SW 1271 (cell line): ENCODE measurements at places on chromosomes 2 and 18.

DNA sequence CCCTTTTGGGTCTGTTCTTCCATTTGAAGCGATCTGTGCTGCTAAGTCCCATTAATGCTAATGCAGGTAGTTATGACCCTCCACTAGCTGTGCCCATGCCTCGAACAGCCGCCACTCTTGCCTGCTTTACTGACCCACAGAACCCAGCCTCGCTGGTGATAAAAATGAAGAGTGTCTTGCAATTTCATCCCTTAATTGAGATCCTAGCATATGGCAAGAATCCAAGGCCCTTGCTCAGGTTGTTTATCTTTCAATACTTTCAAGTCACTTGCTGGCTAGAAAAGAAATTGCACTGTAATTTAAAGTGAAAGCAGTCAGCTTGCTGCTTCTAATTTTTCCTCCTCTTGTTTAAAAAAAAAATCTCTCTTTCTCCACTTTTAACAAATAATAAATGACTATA is 73.6 kb downstream of the ZNF521 start:
- no peak for DNase-seq

DNA sequence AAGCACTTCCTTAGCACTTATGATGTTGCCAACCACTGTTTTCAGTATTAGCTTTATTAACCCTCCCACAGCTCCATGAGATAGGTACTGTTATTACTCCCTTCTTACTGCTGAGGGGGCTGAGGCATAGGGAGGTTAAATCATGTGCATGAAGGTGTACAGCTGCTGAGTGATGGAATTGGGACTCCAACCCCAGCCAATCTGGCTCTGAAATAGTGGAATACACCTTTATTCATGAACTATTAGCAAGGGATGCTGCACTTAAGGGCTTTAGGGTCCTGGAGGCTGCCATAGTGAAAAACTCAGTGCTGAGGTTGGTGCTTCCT is 19.2 kb downstream of the SMARCAL1 start:
- DNase-seq, result no peak

GRCh38 chr18:56402872-56403516 is 235.4 kb downstream of the TXNL1 start:
- DNase-seq, result no peak

GRCh38 chr2:27651056-27651455 is 12.4 kb downstream of the SUPT7L start:
- DNase-seq, result no peak

DNA sequence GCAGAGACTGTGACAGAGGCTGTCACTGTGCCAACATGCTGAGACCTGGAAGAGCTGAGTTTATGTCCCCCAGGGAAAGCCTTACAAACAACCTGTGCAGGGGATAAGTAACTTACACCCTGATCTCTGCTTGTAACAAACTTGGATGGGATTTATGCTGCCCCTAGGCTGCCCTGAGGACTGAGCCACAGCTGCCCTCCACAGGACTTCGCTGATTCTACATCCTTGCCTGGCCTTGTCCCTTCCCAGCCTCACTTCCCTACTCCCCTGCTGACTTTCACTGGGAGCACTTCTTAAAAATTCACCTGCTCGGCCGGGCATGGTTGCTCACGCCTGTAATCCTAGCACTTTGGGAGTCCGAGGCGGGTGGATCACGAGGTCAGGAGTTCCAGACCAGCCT is 45.9 kb upstream of the ASAP2 start:
- DNase-seq, result no peak

GRCh38 chr2:1282552-1282951 is 130.7 kb upstream of the TPO start:
- DNase-seq, result no peak

DNA sequence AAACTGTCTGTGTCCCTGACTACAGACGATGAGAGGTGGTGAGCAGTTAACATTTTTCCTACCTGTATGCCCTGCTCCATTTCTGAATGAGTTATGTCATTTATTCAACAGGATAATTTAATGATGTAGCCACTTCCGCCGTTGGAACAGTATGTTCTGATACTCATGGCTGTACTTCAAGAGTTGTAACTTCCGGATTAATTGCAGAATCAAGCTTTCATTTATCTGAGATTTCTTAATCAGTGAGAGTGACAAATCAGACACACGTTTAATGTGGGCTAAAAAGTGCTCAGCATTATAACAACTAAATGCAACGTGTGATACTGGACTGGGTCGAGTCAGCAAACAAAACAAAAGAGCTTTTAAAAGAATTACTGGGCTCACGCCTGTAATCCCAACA is 107.7 kb downstream of the KCTD1 start:
- no peak for DNase-seq

DNA sequence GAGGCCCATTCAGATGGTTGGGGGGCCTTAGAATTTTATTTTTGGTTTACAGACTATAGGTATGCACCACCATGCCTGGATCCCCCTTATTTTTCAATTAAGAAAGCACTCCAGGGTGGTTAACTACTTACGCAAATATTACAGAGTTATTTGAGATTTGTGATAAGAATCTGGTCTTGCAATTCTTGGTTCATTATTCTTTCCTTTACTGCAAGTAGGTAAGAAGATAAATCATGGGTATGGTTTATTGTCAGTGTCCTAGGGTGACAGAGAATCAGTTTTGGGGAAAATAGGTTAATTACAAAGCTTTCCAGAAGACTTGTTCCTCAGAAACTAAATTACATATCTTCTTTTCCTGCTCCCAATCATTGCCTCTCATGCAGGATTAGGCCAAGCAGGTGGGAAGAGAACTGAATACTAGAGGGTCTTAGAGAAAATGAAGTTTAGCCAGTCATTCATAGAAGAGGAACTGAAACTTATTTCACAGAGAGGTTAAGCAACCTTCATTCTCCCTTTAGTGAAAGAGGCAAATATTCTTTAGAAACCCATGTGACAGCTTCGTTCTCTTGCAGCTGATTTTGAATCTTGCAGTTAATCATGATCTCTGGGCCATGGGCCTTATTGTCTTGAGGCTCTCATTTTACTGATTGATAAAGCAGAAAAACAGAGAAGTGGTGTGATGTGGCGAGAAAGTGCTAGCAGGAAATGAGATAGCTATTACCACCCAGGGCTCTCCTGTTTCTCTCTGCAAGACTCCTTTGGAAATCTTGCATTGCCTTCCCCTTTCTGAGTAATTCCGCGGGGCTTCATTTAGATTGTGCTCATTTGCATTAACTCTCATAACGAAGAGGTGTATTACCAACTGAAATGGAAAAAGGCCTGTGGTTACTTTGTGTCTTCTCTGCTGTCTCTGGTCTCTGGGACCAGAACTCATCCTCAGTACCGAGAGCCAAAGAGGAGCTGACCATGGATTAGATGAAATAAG is 44.8 kb upstream of the ARHGAP25 start:
- no peak for DNase-seq

DNA sequence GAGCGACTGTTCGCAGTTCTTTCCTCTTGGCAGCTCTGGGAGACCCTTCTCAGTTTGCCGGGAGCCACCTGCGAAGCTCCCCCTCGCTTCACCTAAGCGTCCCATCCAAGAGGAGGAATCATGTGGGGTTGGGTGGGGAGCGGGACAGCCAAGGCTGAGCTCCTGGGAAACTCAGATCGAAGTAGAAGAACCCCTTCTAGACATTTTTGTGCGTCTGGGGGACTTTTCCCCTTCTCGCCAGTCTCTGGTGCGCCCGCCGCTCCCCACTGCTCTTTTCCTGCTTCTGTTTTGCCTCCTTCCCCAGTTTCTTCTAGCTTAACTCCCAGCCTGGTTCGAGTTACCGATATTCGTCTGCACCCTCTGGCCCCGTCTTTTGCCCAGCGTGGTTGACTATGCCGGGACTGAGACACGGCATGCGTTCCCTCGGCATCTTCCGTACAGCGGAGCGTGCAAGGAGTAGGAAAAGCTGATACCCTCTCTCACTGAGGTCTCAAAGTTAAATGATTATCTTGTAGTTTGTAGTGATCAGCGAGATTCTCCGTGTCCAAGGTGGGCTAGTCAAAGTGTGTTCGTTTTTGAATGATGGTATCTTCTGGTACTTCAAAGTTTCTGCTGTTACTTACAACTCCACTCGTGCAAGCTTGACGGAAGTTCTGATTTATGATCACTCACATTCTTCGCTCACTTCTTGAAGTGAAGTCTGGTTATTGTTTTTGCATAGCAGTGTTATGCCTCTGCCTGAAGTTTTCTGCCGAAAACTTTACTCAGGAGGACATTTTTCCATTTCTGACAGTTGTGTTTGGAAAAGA is 664 bp downstream of the CAMKMT start:
- DNase-seq, result peak; percentile 70

DNA sequence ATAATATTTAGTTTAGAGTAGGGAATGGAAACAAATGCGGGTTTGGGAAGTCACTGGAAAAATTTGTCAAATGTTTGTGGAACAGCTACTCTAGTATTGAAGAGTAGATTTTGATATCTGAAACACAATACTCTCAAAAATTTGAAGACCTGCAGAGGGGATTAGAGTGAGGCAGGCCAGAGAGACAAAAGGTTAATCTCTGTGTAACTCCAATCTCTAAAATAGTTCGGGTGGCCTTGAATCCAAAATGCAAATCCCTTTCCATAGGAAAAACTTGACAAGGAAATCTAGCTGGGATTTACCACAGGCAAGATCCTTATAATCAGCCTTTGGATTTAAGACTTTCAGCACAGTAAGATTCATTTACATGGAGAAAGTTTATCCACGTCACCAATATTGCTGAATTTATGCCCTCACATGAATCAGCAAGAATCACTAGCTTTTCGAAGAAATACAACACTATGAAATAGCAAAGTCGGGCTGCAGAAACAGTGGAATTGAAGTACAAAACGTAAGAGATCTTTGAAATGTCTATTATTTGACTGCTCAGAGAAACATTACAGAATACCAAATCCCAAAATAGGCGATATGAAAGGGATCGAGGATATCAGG is 423.7 kb upstream of the ZNF804A start:
- no peak for DNase-seq

GRCh38 chr18:38243291-38243690 is 677.7 kb upstream of the CELF4 start:
- DNase-seq, result no peak

DNA sequence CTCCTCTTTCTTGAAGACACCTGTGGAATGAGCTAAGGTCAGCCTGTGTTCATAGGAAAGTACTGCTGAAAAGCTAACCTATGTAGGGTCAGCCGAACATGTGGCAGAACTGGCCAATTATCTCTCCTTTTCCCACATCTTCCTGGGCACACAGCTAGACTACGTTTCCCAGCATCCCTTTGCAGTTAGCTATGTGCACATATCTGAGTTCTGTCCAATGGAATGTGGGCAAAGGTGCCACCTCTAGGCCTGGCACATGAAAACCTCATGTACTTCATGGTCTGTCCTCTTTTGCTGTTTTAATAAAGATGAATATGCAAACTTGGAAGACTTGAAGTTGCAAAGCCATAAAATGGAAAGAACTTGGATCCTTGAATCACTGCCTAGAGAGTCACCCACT is 352.6 kb downstream of the TNS1 start:
- no peak for DNase-seq

- no peak for DNase-seq
Observed at GRCh38 chr2:5988120-5988519, 295.9 kb downstream of the SOX11 start.

GRCh38 chr2:222943820-222944219 is 83.0 kb downstream of the ACSL3 start:
- no peak for DNase-seq

DNA sequence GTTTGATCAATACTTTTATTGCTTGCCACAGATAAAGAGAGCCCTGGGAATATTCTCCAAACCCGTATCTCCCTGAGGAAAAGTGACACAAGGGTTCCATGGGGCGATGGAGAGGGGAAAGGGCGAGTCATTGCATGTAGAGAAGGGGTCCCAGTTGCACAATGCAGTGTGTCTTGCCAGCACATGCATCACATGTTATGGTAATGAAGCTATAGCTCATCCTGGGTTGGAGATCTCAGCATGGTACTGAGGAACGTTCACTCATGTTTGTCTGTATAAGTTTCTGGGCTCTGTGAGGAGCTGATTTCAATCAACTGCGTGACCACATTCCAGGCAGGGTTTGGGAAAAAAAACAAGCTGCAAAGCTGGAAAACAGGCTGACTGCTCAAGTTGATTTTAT is 220.7 kb upstream of the MC4R start:
- DNase-seq, result no peak

DNA sequence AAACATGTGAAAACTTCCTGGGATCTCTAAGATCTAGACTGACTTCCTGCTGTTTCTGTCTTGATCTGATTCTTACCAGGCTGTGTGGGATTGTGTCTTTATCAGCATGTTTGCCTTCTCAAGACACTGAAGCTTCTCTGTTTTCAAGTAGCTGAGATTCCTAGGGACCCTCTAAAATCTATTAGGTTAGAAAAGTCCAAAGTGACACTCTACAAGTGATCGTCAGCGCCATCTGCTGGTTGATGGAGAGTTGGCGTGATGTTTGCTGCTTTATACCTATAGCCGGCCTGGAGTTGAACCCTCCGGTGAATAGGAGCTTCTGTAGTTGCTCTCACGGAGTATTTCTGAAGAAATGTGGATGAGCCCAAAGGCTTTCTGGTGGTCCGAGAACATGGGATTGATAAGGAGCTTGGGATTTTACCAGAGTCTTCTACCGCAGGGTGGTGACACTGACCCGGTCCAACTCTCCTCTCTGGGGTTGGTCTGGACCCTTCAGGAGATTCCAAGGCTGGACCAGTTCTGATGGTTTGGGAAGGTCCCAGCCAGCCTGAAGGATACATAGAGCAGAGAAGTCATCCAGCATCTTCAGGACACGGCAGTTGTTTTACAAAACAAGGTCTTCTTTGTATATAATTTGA is 96.0 kb upstream of the TTC39C start:
- DNase-seq, result peak; percentile 48

- no peak for DNase-seq
Observed at GRCh38 chr2:144835634-144836350, 315.9 kb upstream of the ZEB2 start.

DNA sequence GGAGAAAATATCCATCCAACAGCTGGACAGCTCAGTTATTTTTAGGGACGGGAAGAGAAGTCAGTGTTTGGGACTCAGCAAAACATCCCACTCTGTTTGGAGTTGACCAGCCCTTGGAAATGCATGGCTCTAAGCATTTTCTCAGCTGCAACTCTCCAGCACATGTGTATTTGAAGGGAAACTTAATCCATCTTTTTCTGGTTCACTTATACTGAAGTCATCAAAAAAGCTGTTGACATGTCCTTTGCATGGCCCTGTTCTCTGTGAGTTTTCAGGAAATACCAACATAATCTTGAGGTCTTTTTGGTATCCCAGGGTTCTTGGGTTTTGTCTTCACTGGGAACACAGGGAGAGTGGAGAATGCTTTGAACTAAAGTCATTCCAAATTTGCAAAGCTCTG is 91.9 kb upstream of the CELF4 start:
- DNase-seq, result no peak

- no peak for DNase-seq
Observed at GRCh38 chr2:238741277-238741676, 106.6 kb upstream of the TWIST2 start.

GRCh38 chr2:200091126-200091525 is 135.7 kb downstream of the MAIP1 start:
- DNase-seq, result no peak

DNA sequence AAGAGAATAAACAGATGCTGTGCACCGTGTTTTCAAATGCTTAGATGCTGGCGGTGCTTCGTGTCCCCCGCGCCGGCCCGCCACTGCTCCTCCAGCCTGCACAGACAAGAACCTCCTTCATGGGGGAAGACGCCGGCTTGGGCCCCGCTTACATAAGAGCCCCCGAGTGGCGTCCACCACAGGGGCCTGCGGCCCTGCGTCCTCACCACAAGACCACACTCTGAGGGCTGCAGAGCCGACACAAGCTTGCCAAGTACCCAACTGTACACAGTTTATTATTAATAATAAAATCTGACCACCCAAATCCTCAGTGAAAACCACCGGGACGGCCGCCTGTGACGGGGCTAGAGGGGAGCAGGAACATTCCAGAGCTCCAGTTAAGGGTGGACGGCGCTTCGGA is 232.2 kb downstream of the HDAC4 start:
- no peak for DNase-seq

GRCh38 chr2:24513281-24514071 is 22.4 kb downstream of the NCOA1 start:
- no peak for DNase-seq
